Endodermal cell (in vitro differentiated cells): ENCODE measurements at places on chromosomes 4 and X.
A peak's percentile ranks its signal among the peaks of the same experiment; 100 is the strongest.

GRCh38 chr4:124934916-124935315, 222.4 kb upstream of the ANKRD50 start:
- no peak for DNase-seq

DNA sequence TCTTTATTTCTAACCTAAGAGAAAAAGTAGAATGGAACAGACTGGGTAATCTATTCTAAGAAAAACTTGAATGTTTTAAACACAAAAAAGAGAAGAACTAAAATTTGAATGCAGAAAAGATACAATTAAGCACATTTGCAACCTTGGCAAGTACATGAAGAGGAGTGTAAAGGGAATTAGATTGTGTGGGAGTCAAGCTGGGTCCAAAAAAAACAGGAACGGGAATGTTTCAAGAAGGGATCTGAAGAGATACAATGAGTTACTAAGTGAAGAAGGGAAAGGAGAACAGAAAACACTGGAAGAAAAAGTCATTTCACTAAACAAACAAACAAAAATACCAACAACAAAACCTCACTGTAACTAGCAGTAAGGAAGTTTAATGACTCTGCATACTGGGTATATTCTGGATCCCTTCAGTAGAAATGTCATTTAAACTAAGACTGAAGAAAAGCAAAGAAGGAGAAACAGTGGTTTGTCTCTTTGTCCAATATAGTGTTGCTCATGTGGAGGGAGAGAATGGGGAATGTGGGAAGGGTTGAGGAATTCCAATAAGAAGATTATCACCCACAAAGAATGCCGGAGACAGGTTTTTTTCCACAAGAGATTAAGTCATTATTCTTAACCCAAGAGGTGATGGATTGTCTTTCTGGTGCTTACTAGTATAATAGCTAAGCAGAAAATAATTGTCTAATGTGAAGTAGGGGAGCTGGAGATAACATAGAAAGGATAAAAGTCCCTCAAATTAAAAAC, 50.4 kb upstream of the PTPN13 start:
- no peak for DNase-seq

GRCh38 chr4:120432301-120432860, 365.7 kb upstream of the MAD2L1 start:
- DNase-seq: no peak

- no peak for DNase-seq
Measured at GRCh38 chr4:67680581-67681222, 20.3 kb downstream of the UBA6 start.

DNA sequence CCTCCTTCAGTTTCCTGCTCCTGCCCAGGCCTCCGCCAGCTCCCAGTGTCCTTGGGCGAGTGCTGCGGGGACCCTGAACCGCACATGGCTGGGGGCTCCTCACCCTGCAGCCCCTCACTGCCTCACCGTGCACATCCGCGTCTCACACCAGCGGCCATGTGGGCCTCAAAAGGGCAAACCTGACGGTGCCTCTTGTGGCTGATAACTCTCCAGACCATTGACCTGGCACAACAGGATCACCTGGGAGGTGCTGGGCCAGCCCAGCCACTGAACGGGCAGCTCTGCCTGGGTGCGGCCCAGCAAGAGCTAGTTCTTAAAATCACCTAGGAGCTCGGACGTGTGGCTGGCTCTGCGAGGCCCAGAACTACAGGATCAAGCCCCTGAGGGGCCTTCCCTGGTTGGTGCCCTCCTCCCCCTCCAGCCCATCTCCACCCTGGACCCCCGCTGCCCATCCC, 4.1 kb upstream of the S100P start:
- DNase-seq: peak; percentile 68

- peak; percentile 86 for DNase-seq
Measured at GRCh38 chrX:70196961-70197720, 19.9 kb downstream of the DGAT2L6 start.

- peak; percentile 26 for DNase-seq
Measured at GRCh38 chr4:7000421-7001176, 42.6 kb upstream of the TADA2B start.

GRCh38 chr4:70651864-70652506, 14.3 kb downstream of the JCHAIN start:
- DNase-seq: peak; percentile 51

GRCh38 chrX:100447655-100448397, 37.8 kb upstream of the PCDH19 start:
- peak; percentile 85 for DNase-seq

GRCh38 chr4:98430708-98431403, 169.7 kb downstream of the RAP1GDS1 start:
- no peak for DNase-seq

DNA sequence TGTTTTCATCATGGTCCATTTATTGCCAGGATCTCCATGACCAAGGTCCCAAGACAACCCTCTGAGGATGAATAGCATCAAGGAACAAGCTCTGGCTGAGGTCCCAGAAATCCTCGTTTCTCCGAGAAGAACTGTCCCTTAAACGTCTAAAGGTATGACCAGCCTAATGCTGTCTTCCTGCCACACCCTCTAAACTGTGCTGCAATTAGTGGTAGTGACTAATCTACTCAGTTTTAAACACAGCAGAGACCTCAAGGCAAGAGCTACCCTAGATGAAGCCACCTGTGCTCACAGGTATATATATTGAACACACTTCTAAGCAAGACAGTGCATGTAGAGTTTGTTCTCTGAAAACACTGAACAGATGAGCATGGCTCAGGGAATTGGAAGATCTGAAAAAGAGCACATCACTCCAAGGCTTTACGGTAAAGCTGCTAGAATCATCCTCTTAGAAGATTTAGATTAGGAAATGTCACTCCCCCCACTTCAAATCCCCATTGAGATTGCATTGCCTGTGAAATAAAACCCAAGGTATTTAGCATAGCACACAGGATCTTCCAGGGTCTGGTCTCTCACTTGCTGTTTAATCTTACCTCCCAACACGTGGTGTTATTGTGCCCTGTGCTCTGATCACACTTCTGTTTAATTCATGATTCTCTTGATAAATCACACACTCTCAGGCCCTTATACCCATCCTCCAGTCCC, 173.9 kb upstream of the VCX3A start:
- DNase-seq: no peak

- no peak for DNase-seq
Measured at GRCh38 chr4:38873290-38873944, 5.8 kb downstream of the FAM114A1 start.

- DNase-seq: no peak
Measured at GRCh38 chr4:74920704-74921103, 12.2 kb upstream of the PARM1 start.

- DNase-seq: no peak
Measured at GRCh38 chr4:55546506-55546755, 278 bp downstream of the CLOCK start.

GRCh38 chrX:66961665-66962064, 322.8 kb upstream of the EDA2R start:
- no peak for DNase-seq

- no peak for DNase-seq
Measured at GRCh38 chr4:183995570-183995969, 90.5 kb downstream of the STOX2 start.

- no peak for DNase-seq
Measured at GRCh38 chr4:1971456-1972200, 37.1 kb downstream of the NELFA start.

DNA sequence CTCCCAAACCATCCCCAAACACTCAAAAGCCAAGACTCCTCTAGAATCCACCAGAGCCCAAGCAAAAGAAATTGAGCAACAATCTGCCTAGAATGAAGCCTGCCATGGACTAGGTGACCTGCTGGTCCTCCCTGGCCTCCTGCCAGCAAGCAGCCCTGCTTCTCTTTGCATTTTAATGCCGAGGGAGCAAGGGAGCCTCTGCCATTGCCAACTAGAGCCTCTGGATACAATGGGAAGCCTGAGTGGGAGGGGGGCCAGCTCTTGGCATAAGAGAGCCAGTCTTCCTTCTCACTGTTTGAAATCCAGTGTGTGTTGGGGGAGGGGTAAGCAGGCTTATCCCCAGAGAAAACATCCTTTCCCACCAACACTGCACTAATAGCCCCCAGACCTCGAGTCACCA, 1.5 kb upstream of the GDPD2 start:
- peak; percentile 67 for DNase-seq

GRCh38 chrX:49184294-49185281, 1.6 kb downstream of the PRICKLE3 start:
- peak; percentile 97 for DNase-seq

GRCh38 chrX:112820364-112821268, 20.0 kb downstream of the AMOT start:
- no peak for DNase-seq

DNA sequence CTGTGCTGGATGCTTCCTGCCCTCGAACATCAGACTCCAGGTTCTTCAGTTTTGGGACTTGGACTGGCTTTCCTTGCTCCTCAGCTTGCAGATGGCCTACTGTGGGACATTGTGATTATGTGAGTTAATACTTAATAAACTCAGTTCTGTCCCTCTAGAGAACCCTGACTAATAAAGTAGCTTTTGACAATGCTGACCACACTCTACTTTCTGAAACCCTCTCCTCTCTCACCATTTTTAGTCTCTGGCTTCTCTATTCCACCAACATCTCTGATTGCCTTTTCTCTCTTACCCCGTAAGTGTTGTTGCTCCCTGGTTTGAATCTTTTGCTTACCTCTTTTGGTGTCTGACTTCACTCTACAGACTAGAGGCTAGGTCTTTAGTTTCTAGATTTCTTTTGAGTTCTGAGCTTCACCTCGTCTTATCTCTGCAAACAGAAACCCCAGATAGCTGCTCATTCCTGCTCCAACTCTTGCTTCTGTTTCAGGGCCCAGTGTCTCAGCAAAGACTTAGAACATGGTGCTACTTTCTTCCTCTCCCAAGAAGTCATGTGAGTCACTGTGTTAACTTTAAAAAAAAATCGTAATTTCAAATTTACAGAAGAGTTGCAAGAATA, 11.4 kb downstream of the TMSB4X start:
- DNase-seq: no peak

DNA sequence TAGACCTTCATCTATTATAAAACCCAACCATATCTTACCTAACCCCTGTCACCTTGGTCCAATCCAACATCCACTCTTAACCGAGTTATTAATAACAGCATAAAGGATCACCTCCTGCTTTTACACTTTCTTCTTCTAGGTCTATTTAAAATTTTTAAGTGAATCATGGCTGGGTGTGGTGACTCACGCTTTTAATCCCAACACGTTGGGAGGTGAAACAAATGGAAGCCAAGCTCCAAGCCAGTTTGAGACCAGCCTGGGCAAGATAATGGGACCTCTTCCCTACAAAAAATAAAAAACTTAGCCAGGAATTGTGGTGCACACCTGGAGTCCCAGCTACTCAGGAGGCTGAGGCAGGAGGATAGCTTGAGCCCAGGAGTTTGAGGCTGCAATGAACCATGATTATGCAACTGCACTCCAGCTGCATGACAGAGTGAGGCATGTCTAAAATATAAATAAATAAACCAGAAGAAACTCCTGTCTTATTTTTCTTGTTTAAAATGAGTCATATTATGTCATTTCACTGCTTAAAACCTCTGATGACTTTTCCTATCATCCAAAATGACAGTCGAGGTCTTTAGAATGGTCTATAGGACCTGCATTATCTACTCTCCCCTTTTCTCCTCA, 188.4 kb downstream of the GASK1B start:
- DNase-seq: no peak

- no peak for DNase-seq
Measured at GRCh38 chr4:109078724-109079123, 223.7 kb downstream of the COL25A1 start.

DNA sequence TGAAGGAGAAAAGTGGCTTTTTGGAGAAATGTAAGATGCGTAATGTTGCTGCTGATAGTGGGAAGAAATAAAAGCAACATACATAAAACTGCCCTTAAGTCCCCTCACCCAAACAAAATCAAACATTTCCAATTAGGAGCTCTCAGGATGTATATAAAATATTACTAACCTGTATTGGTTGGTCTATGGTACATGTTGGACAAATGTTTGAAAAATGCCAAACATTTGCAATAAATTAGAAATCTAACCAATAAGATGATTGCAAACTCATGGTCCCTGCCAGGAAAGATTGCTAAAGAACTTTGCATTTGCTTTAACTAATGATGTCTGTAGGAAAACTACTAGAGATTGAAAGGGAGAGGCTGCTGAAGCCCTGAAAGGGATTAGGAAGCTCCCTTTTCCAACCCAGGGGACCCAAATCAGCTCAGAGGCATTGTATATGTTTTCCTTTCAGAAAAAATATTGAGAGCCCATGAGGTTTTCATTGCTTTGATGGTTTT, 1.8 kb downstream of the SFRP2 start:
- no peak for DNase-seq
